ENCODE measurements at places on chromosomes 13 and 19.

GRCh38 chr13:49124693-49125304 lies 95.3 kb upstream of the MLNR start:
- no peak for DNase-seq

DNA sequence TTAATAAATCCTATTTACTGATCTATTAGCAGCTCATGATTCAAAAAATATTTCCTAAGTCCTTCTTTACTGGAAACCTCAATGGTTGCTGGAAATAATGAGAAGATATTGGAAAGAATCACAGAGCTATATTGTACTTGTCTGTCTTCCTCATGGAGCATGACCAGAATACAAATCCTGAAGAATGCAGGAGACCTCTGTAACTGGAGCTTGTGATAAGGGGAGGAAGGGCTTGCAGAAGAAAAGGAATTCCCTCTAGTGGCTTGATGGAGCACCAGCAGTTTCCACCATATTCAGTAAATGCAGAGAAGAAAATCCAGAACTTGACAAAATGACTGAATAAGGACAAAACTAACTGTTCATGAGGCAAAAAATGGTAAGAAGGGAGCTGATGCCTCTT lies 1333.1 kb downstream of the EFNB2 start:
- DNase-seq: peak; percentile 43

DNA sequence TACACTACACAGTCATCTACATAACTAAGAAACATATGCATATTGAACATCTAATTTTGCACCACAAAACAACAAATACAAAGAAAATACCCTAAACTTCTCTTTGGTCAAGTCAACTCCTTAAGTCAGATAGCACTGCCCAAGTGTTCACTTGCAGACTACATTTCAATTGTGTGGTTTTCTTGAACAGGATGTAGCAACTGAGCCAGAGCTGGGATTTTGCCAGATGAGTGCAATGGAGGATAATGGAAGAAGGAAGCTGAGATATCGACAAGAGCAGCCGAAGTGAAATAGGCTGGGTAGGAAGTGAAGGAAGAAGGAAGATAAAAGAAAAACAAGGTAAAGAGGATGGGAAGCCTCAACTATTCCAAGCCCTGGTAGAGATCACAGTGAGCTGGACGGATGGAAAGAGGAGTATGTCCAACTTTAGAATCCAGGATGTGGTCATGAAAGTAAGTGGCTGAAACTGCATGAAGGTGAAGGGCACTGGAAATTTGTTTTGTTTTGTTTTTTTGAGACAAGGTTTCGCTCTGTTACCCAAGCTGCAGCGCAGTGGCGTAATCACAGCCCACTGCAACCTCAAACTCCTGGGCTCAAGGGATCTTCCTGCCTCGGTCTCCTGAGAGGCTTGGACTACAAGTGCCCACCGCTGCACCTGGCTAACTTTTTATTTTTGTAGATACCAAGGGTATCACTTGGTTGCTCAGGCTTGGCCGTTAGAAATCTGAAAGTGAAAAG lies 15.0 kb downstream of the NUFIP1 start:
- DNase-seq: peak; percentile 81

GRCh38 chr19:46471116-46471733 lies at the start of gene PNMA8A:
Gene PNMA8A (minus strand): TSS chr19:46471563. CDS start chr19:46471035, 528 bp downstream.
- peak; percentile 65 for DNase-seq

DNA sequence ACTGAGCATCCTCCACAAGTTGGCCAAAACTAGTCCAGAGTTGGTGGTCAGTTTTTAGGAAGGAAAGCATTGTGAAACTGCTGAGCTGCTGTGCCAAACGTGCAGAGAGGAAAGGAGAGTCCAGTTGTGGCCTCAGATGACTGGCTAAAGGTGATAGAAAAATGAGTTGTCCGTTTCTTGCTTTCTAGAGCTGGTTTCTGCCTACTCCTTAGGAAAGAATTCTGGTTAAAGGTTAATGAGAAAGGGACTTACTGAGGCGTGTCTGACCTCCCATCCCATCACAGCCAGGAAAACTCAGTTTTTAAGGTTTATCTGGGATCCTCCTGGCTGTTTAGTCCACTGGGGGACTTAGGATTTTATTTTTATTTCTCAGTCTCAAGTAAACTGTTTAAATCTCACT lies 1186.3 kb downstream of the UQCRFS1 start:
- DNase-seq: no peak

DNA sequence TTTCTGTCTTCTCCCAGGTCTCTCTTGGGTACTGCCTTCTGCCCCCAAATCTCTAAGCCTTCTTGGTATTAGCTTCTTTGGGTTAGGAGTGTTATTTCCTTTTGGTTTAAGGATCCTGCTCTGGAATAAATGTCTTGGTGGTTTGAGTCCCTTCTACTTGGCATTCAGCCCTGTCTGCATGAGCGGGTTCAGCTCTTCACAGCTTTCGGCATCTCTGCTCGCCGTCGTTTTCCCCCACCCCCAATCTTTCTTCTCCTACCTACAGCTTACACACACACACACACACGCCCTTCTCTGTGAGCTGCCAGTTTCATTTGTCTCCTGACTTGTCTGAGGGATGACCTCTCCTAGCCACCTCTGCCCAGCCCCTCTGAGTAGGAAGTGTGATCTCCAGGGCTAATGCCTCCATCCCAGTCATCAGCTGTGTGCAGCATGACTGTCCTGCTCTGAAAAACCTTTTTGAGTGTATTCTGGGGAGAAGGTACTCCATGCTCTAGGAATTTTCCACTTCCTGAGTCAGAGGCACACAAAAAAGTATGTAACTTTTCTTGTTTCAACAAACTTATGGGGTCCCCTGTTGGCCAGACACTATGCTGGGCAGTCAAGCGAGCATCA lies 4.7 kb downstream of the CNOT3 start:
- DNase-seq: no peak

- no peak for DNase-seq
Observed at GRCh38 chr13:31627097-31627845, 112.1 kb upstream of the RXFP2 start.

- no peak for DNase-seq
Observed at GRCh38 chr13:48761256-48761655, 107.5 kb downstream of the CYSLTR2 start.

- DNase-seq: peak; percentile 50
Observed at GRCh38 chr19:49637821-49638738, 1.9 kb downstream of the RRAS start.

GRCh38 chr19:1618157-1619093 lies 13.2 kb upstream of the UQCR11 start:
- peak; percentile 28 for DNase-seq

DNA sequence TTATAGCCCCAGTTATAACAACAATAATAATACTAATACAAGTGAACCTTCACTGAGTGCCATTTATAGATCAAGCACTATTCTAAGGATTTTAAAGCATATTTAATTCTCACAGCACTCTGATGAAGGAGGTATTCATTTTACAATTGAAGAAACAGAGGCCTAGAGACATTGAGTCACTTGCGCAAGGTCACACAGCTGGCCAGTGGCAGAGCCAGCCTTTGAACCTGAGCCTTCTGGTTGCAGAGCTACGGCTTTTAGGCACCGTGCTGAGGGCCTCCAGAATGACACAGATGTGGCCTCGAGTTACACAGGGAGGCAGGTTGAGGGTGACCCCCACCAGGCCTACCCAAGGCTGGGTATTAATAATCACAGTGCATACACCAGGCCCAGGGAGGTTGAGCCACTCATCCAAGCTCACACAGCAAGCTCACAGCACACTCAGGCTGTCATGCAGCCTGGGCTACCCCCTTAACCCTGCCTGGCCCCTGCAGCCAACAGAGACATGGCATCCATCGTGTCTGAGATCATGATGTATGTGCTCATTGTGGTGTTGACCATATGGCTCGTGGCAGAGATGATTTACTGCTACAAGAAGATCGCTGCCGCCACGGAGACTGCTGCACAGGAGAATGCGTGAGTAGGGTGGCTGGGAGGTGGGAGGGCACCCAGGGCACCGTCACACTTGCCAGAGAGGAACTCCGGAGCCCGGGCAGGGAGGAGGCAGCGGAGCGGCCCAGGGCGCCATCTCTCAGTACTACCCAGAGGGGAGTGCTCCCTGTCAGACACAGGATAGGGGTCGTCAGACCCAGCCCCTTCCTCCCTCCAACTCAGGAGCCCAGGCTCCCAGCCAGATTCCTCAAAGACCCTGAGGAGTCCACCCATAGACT lies 2.7 kb upstream of the HPN start:
- peak; percentile 65 for DNase-seq

GRCh38 chr13:74000876-74001275 lies 133.3 kb downstream of the KLF12 start:
- no peak for DNase-seq

DNA sequence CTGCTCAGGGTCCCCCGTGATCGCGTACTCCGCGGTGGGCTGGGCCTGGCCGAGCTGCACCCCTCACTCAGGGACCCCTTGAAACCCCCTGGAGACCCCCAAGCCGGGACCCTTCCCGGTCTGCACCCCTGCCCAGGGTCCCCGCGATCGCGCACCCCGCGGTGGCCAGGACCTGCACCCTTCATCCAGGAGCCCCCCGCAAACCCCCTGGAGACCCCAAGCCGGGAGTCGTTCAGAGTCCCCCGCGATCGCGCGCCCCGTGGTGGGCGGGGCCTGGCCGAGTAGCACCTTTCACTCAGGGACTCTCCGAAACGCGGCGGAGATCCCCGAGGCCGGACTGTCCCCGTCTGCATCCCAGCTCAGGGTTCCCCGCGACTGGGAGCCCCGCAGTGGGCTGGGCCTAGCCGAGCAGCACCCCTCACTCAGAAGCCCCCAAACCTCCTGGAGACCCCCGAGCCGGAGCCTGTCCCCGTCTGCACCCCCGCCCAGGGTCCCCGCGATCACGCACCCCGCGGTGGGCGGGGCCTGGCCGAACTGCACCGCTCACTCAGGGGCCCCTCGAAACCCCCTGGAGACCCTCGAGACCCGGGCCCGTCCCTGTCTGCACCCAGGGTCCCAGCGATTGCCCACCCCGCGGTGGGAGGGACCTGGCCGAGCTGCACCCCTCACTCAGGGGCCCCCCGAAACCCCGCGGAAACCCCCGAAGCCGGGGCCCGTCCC lies 748 bp downstream of the LMNB2 start:
- no peak for DNase-seq

DNA sequence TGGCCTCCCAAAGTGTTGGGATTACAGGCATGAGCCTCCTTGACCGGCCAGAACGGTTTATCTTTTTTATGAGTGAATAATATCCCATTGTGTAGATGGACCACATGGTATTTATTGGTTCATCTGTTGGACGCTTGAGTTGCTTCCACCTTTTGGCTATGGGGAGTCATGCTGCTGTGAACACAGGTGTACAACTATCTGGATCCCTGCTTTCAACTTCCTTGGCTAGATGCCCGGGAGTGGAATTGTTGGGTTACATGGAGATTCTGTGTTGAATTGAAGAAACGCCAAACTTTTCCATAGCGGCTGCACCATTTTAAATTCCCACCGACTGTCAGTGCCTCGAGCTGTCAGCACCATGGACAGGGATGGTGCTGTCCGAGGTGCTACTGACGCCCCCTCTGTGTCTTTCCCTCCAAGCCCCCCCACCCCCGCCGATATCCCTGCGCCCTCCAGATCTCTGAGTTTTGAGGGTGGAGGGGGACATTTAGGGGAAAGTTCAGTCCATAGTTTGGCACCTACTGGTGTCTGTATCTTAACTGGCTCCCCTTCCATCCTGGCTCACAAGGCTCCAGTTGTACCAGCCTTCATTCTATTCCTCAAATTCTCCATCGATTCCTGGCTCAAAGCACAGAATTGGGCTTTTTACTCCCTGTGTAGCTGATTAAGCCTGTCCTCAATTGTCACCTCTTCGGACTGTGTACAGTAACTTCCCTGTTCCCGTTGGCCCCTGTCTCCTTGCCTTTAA lies 27.3 kb downstream of the PNPLA6 start:
- DNase-seq: peak; percentile 40

DNA sequence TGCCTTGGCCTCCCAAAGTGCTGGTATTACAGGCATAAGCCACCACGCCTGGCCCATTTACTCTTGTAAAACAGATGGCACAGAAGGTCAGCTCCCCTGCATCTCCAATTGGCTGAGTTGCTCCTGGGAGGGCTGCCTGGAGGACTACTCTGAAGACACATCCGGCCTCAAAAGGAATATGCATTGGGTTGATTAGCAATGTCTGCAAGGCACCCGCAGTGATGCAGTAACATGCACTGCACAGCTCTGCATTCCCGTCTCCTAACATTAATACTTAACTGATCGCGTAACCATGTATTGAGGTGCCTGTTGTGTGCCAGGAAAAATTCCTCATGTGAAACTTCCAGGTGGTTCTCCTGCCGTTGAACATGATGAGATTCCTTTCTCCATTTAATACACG lies 5.0 kb downstream of the ELAVL3 start:
- no peak for DNase-seq

DNA sequence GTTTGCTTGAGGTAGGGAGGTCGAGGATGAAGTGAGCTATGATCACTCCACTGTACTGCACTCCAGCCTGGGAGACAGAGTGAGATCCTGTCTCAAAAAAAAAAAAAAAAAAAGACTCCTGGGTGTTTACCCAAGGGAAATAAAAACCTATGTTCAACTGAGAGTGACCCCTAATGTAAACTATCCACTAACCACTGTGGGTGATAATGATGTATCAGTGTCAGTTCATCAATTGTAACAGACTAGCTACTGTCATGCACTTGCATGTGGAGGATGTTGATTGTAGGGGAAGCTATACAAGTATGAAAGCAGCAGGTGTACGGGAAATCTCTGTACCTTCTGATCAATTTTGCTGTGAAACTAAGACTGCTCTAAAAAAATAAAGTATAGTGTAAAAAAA lies 2.6 kb upstream of the CIB3 start:
- no peak for DNase-seq

GRCh38 chr19:50657222-50657669 lies 8.0 kb downstream of the C19orf81 start:
- no peak for DNase-seq

- DNase-seq: peak; percentile 88
Observed at GRCh38 chr13:102597029-102597961, 509 bp downstream of the TPP2 start.

DNA sequence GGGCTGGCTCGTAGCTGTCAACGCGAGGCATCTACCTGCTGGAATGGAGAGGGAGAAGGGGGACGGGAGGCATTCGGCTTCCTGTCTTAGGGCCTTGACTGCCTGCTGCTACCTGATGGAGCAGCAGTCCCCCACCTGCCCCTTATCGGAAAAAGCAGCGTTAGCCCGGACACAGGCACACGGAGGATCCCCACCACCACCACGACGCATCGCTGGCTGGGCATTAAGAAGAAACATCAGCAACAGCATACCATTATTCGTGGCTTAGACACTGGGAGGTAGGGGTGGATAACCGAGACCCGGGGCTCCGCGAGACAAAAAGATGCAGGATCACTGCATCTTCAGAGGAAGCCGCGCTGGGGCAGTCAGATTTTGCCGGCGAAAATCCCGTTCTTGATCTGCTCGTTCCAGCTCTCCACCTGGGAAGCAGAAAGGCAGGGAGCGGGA lies 1.1 kb downstream of the COX6B2 start:
- no peak for DNase-seq

GRCh38 chr19:33482476-33482875 lies 39.1 kb downstream of the PEPD start:
- DNase-seq: no peak

DNA sequence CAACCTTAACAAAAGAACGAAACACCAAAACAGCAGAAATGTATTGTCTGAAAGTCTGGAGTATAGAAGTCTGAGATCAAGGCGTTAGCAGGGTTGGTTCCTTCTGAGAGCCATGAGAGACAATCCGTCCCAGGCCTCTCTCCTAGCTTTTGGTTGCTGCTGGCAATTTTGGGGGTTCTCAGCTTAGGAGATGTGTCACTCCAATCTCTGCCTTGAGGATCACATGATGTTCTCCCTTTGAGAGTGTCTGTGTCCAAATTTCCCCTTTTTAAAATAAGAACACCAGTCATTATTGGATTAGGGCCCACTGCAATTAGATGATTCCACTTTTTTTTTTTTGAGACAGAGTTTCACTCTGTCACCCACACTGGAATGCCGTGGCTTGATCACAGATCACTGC lies 10.1 kb downstream of the KCNN1 start:
- no peak for DNase-seq

- peak; percentile 87 for DNase-seq
Observed at GRCh38 chr13:109704771-109705635, 81.4 kb downstream of the IRS2 start.

Data from KBM-7 (cell line).